ENCODE measurements at places on chromosomes 1 and 21.

- no peak for DNase-seq
Measured at GRCh38 chr1:198917226-198917625, 278.4 kb downstream of the PTPRC start.

GRCh38 chr21:45135868-45136267 is 61.5 kb downstream of the ADARB1 start:
- DNase-seq: no peak

DNA sequence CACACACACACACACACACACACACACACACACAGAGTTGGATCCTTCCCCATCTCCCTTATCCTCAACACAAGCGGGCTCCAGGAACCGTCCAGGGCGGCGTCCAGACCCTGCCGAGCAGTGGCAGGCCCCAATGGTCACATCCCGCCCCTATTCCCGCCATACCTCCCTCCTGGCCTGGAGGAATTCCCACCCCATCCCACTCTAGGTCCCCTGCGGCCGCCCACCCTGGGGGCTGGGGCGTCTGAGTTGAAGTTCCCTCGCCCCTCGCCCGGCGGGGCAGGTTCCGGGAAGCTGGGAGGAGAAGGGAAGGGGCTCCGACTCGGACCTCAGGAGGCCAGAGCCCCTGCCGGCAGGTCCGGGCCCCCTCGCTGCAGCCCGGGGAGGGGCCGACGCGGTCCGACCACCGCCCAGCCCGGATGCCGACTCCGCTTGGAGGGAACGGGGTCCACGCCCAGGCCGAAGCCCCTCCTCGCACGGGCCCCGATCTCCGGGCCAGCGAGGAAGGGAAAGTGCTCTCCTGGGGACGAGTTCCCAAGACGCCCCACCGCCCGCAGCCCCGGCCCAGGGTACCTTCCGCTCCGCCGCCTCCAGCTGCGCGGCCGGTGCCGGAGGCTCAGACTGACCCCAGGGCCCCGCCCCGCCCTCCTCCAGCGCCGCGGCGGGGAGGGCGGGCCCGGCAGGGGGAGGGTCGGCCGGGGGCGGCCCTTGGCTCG is at the start of gene RHOC:
TSS of gene RHOC (minus strand) at position 623 of the 716 bp plus-strand sequence. CDS start 3,328 bp downstream, outside the sequence.
- peak; percentile 54 for DNase-seq

DNA sequence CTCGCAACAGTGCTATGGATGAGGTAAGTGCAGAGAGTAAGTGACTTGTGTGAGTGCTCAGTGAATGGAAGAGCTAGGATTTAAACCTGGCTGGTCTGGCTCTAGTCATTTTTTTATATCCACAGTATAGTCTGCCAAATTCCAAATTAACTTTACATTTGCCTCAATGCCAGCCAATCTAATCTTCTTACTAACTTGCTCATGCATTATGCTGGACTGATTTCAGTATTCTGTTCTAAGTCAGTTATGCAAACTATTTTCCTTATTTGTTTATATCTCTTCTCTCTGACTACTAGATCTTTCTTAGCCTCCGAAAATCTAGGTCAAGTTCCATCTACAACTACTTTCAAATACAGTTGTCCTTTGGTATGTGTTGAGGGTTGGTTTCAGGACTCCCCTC is 133.3 kb downstream of the XPR1 start:
- no peak for DNase-seq

DNA sequence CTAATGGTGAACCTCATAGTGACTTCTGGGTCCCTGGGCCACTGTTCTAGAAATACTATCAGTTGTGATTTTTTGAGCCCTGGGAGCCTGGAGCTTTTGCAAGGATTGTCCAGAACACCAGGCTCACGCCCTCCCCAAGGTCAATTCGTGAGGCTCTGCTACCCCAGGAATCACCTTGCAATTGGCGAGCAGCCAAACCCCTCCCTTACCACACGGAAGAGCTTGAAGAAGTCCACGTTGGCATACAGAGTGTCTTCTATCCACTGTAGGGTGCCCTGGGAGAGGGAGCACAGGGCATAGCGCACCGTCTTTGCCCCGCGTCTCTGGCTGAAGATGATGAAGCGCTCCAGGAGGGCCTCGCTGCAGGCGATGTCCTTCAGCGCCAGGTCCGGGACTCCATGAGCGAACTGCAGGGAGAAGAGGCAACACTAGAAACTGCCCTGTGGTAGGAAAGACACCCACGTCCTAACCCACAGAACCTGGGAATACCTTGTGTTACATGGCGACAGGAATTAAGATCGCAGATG is 22.3 kb downstream of the ABCA4 start:
- no peak for DNase-seq

GRCh38 chr1:209080170-209080781 is 503.2 kb upstream of the CAMK1G start:
- no peak for DNase-seq

DNA sequence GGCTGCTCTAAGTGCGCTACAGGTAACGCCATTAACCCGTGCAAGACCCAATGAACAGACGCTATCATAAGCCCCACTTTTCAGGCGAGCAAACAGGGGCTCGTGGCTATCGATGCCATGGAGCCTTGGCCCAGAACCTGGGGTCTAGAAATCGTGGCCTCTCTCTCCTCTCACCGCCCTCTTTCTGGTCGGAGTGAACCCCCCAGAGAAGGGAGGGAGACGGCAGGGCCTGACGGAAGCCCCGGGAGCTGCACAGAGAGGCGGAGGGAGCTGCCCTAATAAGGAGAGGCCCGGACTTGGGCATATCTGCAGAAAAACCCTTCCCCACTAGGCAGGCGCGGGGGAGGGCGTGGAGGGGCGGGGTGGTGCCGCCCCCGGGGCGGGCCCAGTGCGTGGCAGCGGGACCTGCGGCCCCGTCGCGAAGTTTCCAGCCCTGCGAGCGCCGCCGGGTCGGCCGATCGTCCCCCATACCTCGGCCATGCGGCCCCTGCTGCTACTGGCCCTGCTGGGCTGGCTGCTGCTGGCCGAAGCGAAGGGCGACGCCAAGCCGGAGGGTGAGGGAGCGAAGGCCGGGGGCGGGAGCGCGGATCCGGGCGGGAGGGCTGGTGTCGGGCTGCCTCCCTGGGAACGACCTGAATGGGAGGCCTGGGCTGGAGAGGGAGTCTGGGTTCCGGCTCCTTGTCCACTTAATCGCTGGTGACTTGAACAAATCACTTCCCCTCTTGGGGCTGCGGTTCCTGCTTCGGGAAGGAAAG is at the start of gene PLOD1:
TSS of gene PLOD1 (plus strand) at position 416 of the 755 bp plus-strand sequence. CDS start at position 479, 63 bp downstream.
- peak; percentile 94 for DNase-seq

DNA sequence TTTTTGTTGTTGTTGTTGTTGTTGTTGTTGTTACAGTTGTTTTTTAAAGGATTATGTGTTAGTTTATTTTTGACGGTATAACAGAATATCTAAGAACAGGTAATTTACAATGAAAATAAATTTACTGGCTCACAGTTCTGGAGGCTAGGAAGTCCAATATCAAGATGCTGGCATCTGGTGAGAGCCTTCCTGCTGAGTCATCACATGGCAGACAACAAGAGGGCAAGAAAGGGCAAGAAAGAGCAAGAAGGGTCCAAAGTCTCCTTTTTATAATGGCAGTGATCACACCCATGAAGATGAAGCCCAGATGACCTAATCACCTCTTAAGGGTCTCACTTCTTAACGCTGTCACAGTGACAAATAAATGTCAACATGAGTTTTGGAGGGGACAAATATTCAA is 142.1 kb downstream of the NEGR1 start:
- DNase-seq: no peak

- no peak for DNase-seq
Measured at GRCh38 chr1:42765269-42765668, 1.6 kb downstream of the P3H1 start.

GRCh38 chr1:245583081-245583480 is 428.3 kb downstream of the KIF26B start:
- no peak for DNase-seq

DNA sequence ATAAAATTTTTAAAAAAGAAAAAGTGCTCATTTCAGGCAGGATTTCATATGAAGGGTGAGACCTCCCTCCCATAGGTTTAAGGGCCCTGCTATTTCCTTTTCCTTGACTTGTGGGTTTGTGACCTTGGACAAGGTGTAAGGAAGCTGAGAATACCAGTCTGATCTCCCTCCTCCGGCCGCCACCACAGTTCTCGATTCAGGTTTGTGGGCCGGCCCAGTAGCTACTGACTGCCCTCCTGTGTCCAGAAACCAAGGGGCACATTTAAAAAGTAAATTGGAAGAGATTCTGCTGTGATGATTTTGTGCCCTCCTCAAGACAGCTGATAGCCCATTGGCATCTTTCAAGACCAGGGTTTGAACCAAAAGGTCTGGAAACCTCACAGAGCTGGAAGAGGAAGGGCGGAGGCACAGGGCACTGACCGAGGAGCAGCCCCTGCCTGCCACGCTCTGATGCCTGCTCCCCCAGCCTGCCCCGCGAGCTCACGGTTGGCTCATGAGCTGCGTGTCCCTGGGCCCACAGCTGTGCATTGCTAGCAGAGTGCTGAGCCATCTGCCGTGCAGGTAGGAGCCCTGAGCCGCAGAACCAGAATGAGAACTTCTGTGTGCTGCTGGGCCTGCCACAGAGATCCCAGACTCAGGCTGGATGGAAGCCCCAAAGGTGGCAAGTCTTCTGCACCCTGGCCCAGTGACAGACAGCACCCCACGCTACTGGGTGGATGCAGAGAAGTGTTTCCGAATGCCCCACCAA is 348.7 kb downstream of the NPHP4 start:
- DNase-seq: no peak

GRCh38 chr1:153597206-153597605 is 15.7 kb downstream of the S100A16 start:
- DNase-seq: peak; percentile 42

GRCh38 chr1:248926401-248927182 is 20.6 kb downstream of the PGBD2 start:
- peak; percentile 68 for DNase-seq

- no peak for DNase-seq
Measured at GRCh38 chr1:25657883-25658760, 41.5 kb downstream of the MAN1C1 start.

GRCh38 chr1:178407655-178408054 is 89.1 kb downstream of the CLEC20A start:
- no peak for DNase-seq
